ENCODE measurements at places on chromosomes 6 and 20. TPM values are rescaled to one million over a fixed set of nuclear protein-coding genes. Genes with fewer than 3 reads are reported as not detected.

- no peak for DNase-seq
Measured at GRCh38 chr6:44646355-44646754, 258.8 kb downstream of the CDC5L start.

- no peak for DNase-seq
Measured at GRCh38 chr20:38645980-38646858, 44.6 kb downstream of the ARHGAP40 start.

DNA sequence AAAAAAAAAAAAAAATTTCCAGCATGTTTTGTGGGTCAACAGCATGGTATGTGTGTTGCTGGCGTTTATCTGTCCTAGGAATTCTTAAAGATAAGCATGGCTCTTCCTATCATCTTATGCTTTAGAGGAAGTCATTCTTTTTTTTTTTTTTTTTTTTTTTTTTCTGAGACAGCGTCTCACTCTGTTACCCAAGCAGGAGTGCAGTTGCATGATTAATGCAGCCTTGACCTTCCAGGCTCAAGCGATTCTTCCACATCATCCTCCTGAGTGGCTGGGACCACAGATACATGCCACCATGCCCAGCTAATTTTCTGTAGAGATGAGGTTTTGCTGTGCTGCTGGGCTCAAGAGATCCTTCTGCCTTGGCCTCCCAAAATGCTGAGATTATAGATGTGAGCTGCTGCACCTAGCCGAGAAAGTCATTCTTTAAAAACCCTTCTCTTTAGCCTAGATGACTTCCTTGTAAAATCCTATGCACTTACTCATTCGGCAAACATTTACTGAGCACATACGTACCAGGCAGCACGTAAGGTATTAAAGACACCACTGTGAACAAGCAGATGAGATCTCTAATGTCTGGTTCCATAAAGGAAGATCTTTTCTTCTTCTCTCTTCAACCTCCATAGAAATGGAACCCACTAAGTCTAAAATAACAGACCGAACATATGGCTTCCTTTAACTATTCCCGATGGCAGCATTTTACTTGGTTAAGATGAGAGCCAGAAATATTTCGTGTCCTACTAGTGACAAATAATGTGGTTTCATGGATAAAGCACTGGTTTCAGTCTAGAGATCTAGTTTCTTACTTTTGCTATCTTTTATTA, 122.4 kb downstream of the RIN2 start:
- no peak for DNase-seq

DNA sequence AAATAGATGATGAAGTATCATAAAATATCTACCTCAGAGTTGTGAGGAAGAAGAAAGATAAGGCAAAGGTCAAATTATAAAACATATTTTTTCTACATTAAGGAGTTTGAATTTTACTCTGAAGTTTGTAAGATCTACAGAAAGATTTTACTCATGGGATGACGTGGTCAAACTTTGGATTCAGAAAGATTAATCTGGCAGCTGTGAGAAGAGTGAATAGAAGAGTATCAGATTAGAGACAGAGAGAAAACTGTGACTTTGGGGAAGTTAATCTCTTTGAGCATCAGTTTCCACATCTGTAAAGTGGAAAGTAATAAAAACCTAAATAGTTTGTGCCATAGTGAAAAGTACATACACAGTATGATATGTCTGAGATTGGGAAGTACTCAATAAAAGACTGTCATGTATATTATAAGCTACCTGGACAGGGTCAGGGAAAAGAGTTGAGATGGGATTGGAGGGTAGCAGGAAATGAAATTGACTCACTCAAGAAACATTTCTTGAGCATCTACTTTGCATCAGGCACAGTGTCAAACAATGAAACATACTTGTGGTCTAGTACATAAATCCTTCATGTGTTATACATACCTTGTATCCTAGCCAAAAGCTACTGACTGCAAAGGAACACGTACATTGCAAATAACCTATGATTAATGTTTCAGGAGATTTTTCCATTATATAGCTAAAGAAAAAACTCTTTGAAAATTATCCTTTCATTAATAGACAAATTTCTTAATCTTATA, 222.1 kb downstream of the TMEM200A start:
- no peak for DNase-seq

DNA sequence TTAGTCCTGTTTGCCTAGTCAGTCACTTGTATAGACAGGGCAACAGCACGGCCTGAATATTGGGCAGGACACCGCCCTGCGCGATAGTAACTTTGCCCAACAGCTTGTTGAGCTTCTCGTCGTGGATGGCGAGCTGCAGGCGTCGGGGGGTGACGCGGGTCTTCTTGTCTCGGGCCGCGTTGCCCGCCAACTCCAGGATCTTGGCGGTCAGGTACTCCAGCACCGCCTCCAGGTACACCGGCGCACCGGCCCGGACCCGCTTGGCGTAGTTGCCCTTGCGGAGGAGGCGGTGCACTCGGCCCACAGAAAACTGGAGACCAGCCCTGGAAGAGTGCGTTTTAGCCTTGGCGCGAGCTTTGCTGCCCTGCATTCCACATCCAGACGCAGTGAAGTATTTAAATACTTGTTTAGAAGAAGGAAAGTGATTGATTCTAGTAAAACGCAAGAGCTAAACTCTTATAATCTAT, 92.8 kb upstream of the BTN3A2 start:
- peak; percentile 89 for DNase-seq

DNA sequence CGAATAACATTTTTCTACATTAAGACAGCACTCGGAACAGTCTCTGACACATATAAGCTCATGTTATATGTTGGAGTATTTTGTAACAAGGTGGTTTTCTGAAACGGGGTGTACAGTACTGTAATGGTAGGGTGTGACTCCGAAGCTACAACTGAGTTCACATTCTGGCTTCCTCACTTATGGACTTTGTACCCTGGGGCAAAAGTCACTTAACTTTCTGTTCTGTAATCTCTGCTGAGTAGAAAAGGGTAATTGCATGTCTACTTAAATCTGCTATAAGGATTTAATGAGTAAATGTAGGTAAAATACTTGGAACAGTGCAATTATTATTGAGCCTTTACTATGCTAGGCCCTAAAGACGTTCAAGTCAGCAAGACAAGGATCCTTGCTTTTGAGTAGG, 4.7 kb upstream of the LTV1 start:
- no peak for DNase-seq

GRCh38 chr6:99349171-99350141, at the start of gene FAXC:
TSS of gene FAXC (minus strand) at chr6:99349674. CDS start at chr6:99349372, 302 bp downstream.
- no peak for DNase-seq

- DNase-seq, result no peak
Measured at GRCh38 chr6:164015088-164015484, 600.6 kb downstream of the QKI start.

GRCh38 chr20:58815448-58815847, 35.3 kb downstream of the GNAS-AS1 start:
- no peak for DNase-seq

- no peak for DNase-seq
Measured at GRCh38 chr20:50774515-50774914, 20.3 kb upstream of the BCAS4 start.

GRCh38 chr6:26022132-26022472, 59.5 kb downstream of the TRIM38 start:
- DNase-seq, result no peak

DNA sequence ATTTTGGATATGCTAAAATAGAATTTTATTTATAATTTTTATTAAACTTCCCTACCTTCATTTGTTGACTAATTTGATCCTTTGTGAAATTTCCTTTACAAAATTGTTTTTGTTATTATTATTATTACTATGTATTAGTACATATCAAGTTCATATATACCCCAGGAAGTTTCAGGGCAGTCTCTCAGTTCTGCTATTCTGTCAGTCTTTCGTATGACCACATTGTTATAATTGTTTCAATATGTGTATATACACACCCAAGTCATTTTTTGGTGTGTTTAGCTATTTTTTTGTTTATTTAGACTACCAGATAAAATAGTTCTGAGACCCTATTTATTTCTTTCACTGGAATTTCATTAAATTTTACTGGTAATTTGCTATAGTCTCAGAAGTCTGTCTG, 72.1 kb downstream of the NKAIN2 start:
- no peak for DNase-seq

GRCh38 chr6:60671369-60671768, 1614.7 kb downstream of the KHDRBS2 start:
- no peak for DNase-seq

DNA sequence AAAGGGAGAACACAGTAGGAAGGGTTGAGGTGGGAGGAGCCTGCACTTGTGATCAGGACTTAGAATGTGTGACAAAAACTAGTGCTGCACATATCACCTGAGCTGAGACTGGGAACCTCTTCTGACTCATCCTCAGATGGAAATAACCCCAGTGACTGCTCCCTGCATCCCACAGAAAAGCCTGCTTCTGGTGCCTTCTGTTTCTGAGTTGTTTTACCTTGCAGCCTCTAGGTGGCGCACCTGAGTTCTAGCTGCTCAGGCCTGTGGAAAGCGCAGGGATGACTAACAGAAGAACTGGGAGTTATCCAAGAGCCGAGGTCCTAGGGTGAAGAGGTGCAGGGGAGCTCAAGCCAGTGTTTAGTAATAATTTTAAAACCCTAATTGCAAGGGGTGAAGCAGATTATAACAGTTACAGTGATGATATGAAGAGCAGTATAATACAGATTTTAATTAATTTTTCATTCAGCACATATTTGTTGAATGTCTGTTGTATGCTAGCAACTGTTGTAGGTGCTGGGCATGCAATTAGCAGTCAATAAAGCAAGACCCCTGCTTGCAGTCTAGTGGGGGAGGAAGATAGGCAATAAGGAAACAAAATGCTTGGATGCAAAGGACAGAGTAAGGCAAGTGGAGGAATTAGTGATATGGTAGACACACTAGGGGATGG, 302.5 kb downstream of the DHX35 start:
- DNase-seq, result no peak

Gene NOTCH4
- 18.2 TPM for total RNA-seq

Gene AHCY
- total RNA-seq, result 98.2 TPM

Gene HLA-DQB1
- total RNA-seq, result 3.2 TPM

Gene TULP1
- total RNA-seq, result not detected
